ENCODE measurements at places on chromosomes 7 and 10. TPM values are rescaled to one million over a fixed set of nuclear protein-coding genes. Genes with fewer than 3 reads are reported as not detected.

Gene ACHE
- 0.34 TPM for total RNA-seq

Gene CYP2W1
- total RNA-seq: not detected

Gene NODAL
- not detected for total RNA-seq

Gene PGAM2
- total RNA-seq: 1.2 TPM

Gene CCDC201
- not detected for total RNA-seq

Gene TAS2R39
- not detected for total RNA-seq

Gene VGF
- total RNA-seq: 0.11 TPM

Gene TMEM213
- not detected for total RNA-seq

Gene ZNF273
- total RNA-seq: 12.3 TPM

Gene ANK3
- 4.0 TPM for total RNA-seq

Gene INMT
- 0.17 TPM for total RNA-seq

Gene ACTL6B
- total RNA-seq: not detected

Gene PSAP
- total RNA-seq: 210 TPM

Gene GRID1
- total RNA-seq: not detected

Gene ASIC3
- 1.2 TPM for total RNA-seq

Gene KCP
- 4.4 TPM for total RNA-seq

Gene CFAP69
- total RNA-seq: not detected

Gene ZNF398
- 17.3 TPM for total RNA-seq

Gene C7orf33
- not detected for total RNA-seq

Gene CARD11
- 107 TPM for total RNA-seq

Gene PI4K2A
- 15.1 TPM for total RNA-seq

Gene GFRA1
- total RNA-seq: not detected
